ENCODE measurements at places on chromosomes 1 and 21.
A peak's percentile ranks its signal among the peaks of the same experiment; 100 is the strongest.

- DNase-seq = no peak
Observed at GRCh38 chr1:40058453-40059337, 18.2 kb downstream of the CAP1 start.

DNA sequence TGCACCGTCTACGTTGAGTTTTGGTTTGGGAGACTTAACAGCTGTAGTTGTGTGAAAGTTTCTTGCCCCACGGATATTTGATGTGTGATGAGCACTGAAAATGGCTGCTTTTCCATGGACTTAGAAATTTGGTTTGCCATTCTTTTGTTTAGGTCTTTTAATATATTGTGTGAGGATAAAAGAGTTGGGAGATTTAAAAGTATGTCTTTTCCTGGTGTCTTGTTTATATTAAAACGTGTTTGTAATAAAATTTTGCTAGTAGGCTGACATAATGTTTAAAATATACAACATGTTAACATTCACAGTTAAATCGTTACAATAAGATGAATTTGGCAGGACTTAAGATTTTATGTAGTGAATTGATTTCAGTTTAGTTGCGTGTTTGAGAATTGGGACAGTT is 106.9 kb downstream of the DYRK1A start:
- no peak for DNase-seq

- DNase-seq = no peak
Observed at GRCh38 chr1:85158910-85159309, 41.9 kb downstream of the SYDE2 start.

DNA sequence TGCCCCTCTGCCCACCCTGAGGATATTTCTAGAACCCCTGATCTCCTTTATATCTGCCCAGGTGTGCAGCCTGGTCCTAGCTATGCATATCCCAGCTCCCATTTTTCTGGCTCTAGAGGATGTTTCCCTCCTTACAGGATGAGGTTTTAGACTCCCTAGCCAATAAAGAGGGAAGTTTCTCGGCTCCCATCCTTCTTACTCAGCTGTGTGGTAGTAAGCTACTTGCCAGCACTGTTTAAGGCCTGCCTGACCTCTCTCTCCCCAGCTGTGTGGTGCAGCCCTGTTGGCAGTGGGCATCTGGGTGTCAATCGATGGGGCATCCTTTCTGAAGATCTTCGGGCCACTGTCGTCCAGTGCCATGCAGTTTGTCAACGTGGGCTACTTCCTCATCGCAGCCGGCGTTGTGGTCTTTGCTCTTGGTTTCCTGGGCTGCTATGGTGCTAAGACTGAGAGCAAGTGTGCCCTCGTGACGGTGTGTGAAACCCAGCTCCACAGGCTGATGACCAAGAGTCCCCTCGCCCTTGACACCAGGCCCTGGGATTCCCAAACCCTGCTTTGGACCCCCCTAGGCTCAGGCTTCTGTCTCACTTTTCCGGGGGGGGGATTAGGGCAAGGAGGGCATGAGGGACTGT is 7.8 kb upstream of the P3R3URF start:
- DNase-seq = peak; percentile 74

- DNase-seq = no peak
Observed at GRCh38 chr1:115452600-115453329, 114.7 kb upstream of the NGF start.

GRCh38 chr1:159821171-159821867 is 5.4 kb upstream of the SLAMF8 start:
- no peak for DNase-seq

GRCh38 chr1:20486457-20487235 is 636 bp upstream of the CAMK2N1 start:
- no peak for DNase-seq

DNA sequence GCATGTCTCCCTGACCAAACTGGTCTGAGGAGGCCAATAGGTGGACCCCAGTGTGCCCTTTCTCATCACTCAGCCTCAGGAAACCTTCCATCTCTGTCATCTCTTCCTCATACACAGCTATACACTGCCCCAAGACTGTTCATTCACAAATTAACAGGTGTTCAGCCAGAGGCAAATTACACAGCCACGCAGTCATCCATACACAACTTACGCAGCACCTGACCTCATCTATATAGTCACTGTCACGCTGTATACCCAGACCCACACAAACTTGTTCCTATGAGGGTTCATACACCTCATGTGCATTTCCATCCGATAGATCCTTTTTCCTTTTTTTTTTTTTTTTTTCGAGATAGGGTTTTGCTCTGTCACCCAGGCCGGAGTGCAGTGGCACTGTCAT is 12.4 kb downstream of the DLGAP3 start:
- no peak for DNase-seq

GRCh38 chr1:182069028-182069466 is 7.5 kb upstream of the ZNF648 start:
- peak; percentile 14 for DNase-seq

GRCh38 chr1:38326135-38326534 is 279.5 kb upstream of the POU3F1 start:
- no peak for DNase-seq

DNA sequence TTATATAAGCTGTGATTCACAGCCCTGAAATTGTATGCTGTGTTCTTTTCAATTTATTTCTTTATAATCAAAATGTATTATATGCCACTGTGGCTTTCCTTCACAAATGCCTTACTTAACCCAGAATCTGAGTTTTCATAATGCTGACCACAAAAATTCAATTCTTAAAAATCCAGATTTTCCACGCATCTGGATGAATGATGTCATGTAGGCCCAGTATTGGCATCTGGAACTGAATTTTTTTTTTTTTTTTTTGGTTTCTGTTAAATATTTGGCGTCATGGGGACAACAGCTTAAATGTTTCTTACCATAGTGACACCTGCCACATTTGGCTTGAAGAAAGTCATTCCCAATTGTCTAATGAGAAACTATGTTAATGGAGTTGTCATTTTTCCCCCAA is 296.8 kb downstream of the TM2D1 start:
- no peak for DNase-seq

DNA sequence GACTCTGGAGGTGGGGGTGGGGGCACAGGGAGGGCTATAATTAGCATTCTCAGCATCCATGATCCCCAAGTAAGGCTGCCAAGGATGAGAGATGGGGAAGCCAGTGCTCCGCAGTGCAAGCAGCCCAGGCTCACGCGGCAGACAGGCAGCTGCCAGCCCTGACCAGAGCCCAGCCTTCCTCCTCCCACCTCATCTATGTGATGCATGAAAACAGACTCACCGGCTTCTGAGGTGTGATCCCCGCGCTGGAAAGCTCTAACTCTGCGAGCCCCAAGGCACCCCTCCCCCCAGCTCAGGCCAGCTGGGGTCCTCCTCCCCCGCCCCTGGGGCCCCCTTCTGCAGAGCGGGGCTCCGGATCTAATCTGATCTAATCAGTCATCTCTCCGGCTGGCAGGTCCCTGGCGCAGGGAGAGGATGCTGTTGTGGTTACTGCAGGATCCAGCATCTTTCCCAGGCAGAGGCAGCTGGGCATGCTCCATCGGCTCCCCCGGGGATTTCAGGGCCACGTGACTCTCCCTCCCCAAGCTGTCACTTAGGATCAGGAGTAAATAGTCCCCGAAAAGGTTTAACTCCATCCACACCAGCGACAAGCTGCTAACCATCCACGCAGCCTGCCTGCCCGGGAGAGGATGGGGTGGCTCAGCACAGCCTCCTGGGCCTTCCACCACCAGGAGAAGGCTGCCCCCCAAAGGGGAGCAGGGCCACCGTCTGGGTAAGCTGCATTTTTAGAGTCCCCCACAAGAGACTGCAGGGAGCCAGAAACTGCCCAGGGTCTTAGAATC is at the start of gene PLEKHA6:
Gene PLEKHA6 (minus strand): TSS at position 456 of the 782 bp plus-strand sequence. CDS start 86,202 bp downstream, outside the sequence.
- DNase-seq = peak; percentile 75
